ENCODE measurements at places on chromosomes 6 and 20.

DNA sequence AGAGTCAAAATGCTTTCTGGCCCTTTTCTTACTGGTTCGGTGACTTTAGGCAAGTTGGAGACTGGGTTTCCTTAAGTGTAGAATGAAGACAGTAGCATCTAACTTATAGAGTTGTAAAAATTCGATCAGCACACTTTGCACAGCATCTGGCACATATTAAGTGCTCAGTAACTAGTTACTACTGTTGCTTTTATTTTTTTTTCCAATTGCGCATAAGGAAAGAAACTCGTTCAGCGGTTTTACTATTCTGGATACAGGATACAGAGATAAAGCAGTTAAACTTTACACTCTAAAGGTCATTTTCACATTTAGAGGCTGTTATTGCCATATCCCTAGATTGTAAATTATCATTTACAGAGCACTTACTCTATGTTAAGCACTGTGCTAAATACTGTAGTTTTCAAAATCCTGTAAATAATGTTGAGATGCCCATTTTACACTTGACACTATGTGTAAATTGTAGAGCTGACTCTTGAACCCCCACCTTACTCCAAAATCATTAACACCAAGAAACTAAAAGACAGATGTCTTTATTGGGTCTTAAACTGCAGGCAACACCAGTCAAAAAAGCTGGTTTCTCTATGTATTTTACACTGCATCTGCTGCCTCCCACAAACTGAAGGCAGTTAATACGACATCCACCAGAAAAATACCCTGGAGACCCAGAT is 886 bp downstream of the ROMO1 start:
- DNase-seq = no peak

DNA sequence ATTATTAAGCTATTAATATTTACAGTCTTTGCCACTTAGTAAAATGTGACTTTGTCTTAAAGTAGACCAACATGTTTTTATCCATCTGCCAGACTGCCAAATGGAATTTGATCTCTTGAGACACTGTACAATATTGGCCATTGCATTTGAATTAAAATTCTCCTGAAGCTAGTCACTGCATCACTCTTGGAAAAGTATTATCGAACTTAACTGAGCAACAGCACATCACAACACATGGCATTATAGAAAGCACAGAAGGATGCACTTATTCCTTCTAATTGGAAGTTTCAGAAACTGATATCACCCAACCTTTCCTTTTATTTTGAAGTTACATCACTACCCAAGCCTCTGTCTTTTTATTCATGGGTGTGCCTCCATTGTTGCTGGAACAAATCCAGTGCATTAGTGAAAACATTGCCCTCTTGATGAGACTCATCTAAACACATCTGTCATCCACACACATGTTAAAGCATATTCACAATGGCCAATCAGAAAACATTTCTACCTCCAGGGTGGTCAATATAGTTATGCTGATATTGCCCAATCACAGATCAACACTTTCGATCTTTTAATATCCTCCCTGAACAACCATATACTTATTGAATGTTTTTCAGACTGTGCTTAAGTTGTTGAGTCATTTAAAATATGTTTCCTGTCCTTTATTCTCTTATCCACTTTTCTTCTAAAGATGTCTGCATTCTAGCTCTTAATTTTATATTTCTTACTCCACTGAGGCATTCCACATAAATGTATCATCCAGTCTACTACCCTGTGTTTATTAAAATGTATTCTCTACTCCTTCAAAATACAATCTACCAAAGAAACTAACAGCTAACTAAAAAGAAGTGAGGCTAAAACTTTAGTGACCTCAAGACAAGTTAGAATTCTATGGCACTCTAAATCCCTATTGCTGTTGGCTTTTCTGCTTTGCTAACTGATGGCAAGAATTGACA is 535.0 kb downstream of the RFPL4B start:
- DNase-seq = no peak

DNA sequence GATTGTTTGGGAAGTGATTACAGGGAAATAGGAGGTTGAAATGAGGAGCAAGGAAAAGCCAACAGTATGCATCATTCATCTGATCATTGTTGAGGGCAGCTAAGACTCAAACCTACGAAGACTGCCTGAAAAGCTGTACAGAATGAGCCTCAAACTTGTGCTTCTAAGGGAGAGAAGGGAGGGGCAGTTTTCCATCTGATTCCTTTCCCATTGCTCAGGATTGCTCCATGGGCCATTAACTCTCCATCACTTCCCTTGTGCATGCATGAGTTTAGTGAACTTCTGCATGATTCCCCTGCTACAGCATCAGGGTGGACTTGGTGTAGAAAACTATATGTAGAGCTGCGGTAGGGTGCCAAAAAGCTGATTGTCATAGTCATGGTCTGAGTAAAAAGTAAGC is 742.7 kb upstream of the SLC35B3 start:
- no peak for DNase-seq

DNA sequence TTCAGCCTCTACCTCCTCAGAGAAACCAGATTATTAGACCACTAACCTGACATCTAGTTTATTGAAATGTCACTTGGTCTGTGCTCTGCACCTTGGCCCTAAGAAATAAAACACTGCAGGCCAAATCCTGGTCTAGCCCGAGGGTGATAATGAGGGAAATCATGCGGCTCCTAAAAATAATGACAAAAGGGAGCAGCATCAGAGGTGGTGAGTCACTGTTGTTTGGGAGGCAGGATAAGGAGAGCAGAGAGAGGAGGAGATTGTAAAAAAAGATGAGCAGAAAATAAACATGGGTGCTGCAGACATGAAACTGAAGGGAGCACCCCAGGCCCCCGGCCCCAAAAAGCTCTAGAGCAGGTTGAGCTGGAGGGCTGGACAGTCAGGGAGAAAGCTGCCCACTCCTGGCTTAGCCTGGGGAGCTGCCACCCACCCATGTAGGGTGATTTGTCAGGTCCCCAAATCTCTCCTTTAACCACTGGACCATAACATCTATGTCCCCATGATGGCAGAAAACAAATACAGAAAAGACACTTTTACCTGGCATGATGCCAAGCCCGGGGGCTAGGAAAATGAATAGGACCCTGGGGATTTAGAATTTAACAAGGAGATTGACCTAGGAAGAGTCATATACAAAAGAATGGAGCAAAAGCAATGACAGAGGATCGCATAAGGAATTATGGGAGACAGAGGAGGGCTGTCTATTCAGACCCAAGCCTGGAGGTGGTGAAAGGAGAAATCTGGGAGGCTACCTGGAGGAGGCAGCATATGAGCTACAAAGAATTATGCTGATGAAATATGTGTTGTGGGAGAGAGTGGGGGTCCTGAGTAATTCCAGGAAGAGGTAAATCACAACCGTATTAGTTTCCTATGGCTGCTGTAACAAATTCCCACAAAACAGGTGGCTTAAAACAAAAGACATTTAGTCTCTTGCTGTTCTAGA is 103.7 kb downstream of the SNAP25 start:
- DNase-seq = no peak

GRCh38 chr6:166204852-166205650 is 37.4 kb upstream of the TBXT start:
- DNase-seq = no peak

- DNase-seq = peak; percentile 97
Measured at GRCh38 chr20:17806739-17807441, 107.1 kb downstream of the BANF2 start.

Data from cardiac fibroblast (primary cell).